HT1080 (cell line): ENCODE measurements at places on chromosomes 1 and 21. TPM values are rescaled to one million over a fixed set of nuclear protein-coding genes. Genes with fewer than 3 reads are reported as not detected.

DNA sequence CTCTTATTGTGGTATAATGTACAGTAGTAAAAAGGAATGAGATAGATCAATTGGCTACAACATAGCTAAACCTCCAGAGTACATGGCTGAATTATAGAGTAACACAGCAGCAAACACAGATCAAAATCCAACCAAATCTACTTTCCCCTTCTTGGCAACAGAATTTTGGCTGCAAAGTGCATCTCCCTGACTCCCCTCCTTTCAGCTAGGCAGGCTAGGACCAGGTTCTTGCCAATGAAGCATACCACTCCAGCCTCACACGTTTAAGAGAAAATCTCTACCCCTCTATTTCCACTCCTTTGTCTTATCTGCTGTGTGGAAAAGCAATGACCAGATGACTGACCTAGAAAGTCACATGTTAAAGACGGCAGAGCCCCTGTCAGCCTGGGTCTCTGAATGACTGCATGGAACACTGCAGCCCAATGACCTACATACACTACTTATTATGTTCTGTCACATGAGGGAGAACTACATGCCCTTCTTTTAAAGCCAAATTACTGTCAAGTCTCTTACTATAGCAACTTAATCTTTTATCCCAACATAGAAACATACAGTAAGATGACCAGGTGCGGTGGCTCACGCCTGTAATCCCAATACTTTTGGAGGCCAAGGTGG is 99.1 kb downstream of the HLCS start:
- DNase-seq: no peak

- peak; percentile 87 for DNase-seq
Measured at GRCh38 chr1:108719656-108720435, 7.1 kb downstream of the FNDC7 start.

The LRRC53 gene
- not detected in 2 replicates for total RNA-seq

DNA sequence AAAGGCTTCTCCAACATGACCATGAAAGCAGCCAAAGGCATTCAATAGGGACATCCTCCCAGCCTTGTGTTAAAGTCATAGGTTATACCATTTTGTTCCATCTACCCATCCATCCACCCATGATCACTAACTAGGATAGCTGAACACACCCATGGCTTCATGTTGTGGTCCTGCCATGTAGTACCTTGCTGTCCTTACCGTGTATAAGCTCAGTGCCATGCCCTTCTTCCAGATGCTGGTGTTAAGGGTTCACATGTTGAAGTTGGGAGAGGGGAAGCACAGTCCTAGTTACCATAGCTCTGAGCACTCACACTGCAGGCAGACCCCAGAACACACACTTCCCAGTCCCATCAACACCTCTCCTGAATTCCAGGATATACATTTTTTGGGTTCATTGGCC is 51.5 kb downstream of the ATP5PO start:
- no peak for DNase-seq

DNA sequence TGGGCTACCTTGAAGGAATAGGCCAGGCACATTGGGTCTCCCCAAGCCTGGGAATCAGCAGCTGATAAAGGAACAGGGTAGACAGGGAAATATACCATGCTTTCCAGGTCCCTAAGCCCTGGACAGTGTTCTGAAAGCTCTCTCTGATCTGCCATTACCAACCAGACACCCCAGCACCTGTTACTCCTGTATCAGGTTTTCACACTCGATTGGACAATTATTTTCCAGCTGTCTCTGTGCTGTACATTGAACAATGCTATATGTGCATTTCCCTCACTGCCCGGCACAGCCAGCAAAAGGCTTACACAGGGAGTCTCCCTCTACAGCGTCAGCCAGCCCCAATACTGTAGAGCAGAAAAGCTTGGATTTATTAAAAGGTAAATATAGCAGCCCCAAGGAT is 4.7 kb downstream of the CFAP45 start:
- DNase-seq: no peak

- no peak for DNase-seq
Measured at GRCh38 chr1:1065265-1065939, 8.7 kb downstream of the RNF223 start.

The LCE1A gene
- not detected in 2 replicates for total RNA-seq

The CACNA1E gene
- total RNA-seq: 0.03 and 0.29 TPM in 2 replicates

- DNase-seq: no peak
Measured at GRCh38 chr1:186327331-186327730, 47.7 kb downstream of the TPR start.

- no peak for DNase-seq
Measured at GRCh38 chr1:96418969-96419368, 302.6 kb upstream of the PTBP2 start.

- no peak for DNase-seq
Measured at GRCh38 chr1:16230744-16231143, 6.2 kb downstream of the CPLANE2 start.

DNA sequence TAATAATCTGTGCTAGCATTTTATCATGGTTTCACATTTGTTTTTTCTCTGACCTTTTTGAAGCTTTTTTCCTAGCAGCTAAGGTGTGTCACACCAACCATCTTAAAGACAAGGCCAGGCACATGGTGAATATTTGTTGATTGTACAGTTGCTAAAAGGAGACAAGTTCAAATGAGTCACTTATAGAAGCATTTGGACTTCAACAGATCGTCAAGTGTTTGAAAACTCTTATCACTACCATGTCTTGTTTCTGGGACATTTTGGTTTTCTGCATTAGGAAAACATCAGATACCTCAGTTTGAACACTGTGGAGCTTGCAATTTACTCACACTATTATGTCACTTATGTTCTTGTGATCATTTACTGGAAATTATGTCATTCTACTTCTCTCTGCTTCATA is 407.3 kb downstream of the USP25 start:
- DNase-seq: no peak

GRCh38 chr1:59549066-59549837 is 252.4 kb downstream of the FGGY start:
- DNase-seq: no peak

DNA sequence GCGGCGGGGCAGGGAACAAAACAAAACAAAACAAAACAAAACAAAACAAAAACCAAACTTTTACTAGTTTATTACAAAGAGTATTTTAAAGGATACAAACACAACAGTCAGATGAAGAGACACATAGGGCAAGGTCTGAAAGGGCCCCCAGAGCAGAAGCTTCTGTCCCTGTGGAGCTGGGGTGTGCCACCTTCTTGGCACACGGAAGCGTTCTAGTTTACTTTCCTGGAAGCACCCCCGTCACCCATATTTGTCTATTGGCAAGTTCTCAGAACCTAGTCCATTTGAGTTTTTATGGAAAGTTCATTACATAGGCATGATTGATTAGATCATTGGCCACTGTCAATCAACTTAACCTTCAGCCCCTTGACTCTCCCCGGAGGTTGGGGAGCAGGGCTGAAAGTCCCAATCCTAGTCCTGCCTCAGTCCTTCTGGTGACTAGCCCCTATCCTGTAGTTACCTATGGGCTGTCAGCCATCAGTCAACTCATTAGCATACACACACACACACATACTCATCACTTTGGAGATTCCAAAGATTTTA is 380.4 kb downstream of the DPYD start:
- no peak for DNase-seq

DNA sequence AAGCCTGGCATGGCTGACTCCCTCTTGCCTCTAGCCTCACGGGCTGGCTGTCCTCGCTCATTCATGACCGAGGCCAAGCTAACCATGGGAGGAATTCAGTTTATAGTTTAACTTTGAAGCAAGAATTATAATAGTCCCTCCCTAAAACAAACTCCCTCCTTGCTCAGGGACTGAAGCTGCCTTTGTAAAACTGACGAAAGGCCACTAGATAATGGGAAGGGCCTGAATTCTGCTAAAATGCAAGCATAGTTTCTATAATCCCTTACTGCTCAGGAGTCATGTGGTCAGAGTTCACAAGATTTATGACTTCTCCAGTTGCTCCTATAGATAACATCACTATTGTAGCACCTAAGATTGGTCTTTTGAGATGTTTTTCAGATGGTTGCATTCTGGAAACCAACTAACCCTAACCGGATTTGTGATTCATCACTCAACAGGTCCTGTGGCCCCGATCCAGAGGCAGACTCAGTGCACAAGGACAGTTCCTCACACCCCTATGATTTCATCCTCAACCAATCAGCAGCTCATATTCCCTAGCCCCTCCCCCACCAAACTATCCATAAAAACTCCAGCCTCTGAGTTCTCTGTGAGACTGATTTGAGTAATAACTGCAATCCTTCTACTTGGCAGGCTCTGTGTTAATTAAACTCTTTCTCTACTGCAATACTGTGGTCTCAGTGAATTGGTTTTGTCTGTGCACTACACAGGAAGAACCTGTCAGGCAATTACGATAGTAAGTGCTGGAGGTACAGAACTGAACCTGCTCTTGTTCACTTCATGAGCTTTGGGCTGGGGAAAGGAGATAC is 26.4 kb downstream of the HHIPL2 start:
- peak; percentile 87 for DNase-seq

The ANKRD34A gene
- 0.94 and 1.1 TPM in 2 replicates for total RNA-seq

DNA sequence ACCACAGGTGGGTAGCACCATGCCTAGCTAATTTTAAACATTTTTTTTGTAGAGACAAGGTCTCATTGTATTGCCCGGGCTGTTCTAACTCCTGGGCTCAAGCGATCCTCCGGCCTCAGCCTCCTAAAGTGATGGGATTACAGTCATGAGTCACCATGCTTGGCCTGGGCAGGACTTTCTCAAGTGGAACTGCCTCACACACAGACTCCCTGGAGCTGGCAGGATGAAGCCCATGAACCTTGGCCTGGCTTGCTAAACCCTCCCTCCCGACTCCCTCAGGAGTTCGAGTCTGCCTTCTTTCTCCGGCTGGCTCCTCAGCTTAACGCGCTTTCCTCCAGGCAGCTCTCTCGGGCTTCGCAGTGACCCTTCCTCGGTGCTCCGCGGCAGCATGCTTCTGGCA is 7.7 kb upstream of the ECE1 start:
- peak; percentile 60 for DNase-seq

The SHISAL2A gene
- total RNA-seq: not detected in 2 replicates

DNA sequence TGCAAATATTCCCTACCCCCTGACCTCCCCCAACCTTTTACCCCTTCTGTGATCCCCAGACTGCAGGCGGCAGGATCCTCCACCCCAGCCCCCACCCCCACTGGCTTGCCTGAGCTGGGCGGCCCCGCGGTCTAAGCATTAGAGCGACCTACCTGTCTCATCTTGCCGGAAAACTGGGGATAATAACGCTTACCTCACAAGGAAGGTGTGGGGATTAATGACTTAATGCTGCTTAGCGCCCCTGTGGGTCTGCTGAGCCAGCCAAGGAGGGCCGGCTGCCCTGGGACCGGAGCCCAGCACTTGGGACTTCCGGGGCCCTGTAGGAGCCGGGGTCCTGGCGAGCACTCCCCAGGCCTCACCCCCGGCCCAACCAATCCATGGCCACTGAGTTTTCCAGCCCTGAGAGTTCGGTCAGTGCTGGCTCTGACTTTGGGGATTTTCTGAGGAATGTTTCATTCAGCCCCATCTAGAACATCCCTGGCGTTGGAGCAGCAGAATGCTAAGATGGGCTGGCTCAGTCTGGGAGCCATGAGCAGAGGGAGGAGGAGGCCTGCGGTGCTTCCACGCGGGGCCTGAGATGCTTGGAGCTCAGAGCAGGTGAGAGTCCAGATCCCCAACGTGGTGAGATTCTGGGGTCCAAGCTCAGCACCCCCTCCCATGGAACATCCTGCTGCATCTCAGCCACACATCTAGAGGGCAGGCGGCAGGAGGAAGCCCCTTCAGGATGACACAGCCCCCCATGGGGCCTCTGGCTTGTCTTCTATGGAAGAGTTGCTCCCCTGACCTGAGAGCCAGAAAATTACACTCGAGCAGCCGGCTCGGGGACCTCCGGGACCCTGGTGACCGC is 97.9 kb downstream of the RIPK4 start:
- DNase-seq: no peak

GRCh38 chr1:117061986-117062415 is 1.9 kb downstream of the TTF2 start:
- peak; percentile 81 for DNase-seq

The FCRL1 gene
- not detected in 2 replicates for total RNA-seq

The NBPF20 gene
- 1.5 and 2.0 TPM in 2 replicates for total RNA-seq

DNA sequence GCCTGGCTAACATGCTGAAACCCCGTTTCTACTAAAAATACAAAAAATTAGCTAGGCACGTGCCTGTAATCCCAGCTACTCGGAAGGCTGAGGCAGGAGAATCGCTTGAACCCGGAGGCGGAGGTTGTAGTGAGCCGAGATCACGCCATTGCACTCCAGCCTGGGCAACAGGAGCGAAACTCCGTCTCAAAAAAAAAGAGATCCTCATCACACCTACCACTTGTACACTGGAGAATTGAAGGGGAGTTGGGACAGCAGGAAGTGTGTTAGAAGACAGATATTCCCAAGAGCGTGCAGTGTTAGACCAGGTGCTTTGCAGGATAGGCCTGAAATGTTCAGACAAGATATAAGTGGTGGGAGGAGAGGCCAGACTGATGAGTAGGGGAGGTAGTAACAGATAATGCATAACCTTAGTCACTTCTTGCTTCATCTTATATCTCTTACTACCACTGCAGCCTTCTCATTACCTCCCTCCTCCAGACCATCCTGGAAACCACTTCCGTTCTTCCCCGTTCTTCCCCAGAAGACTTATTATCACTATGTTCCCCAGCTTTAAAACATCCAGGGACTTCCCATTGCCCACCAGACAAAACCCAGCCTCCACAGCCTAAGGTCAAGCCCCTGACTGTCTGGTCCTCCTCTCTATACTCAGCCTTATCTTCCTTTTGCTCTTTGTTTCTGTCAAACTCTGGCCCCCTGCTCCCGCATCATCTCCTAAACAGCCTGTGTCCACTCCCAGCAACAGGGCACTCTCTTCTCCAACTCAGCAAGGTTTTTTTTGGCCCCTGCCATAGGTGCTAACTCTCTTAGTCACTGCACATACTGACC is 21.3 kb downstream of the FAM20B start:
- DNase-seq: peak; percentile 45

- DNase-seq: no peak
Measured at GRCh38 chr1:107110326-107110725, 30.5 kb upstream of the NTNG1 start.

DNA sequence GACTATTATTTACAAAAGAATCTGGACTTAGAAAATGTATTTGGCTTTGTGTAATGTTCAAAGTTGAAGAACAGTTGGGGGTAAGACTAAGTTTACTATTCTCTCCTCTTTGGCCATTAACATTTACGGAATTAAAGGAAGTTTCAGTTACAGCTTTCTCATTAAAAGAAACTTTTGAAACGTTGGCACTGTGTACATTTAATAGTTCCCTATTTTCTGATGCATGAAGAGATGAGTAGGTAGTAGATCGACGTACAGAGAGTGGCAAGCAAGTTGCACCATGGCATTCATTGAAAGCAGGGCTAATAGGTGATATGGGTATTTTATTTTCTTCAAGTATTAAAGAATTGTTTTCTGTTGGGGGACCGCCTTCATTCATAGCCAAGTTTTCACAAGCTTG is 3.2 kb downstream of the ASPM start:
- no peak for DNase-seq

The LPAR3 gene
- total RNA-seq: 2.2 and 4.1 TPM in 2 replicates

DNA sequence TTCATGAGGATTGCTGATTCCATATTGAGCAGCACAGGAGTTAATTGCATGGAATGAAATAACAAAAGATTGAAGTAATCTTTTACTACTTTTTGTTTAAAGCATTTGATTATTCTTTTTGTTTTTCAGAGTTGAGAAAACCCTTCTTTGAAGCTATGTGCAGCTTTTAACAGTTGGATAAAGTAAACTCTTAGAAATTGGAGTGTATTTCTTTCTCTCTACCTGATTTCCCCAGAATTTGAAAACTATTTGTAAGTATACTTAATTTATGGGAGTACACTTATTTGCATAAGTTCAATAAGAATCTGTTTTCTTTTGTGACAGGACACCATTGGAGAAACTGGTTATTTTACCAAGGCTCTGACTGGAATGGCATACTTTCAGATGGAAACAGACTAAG is 133.6 kb downstream of the TRIM33 start:
- DNase-seq: no peak
